CD4-positive, CD25-positive, alpha-beta regulatory T cell (primary cell): ENCODE measurements at places on chromosomes 13 and 19.

- no peak overlapping the region for H3K27ac ChIP-seq
- no peak for DNase-seq
- peaks cover 16% of the 10 kb centered on the region for H3K27me3 ChIP-seq
These were observed 28.6 kb upstream of the CYP2B6 start for GRCh38 chr19:40962460-40962961.

DNA sequence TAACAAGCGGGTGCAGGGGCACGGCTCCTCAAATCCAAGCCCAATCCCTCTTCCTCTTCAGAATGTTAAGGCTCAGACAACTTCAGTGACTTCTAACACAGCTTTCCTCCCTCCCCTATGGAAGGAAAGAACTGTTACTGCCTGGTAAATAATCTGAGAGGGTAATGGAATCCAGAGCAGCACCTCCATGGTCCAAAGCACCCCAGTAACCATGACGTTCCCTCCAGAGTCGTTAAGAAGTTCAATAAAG lies 969 bp downstream of the AKT2 start:
- H3K36me3 ChIP-seq: peaks cover 6% of the 10 kb centered on the region
- DNase-seq: no peak
- peak overlapping the region; percentile 95 for H3K27ac ChIP-seq
- peaks cover 53% of the 10 kb centered on the region for H3K4me1 ChIP-seq

GRCh38 chr13:100584896-100585295 lies 3.7 kb downstream of the GGACT start:
- H3K4me1 ChIP-seq: peaks cover 30% of the 10 kb centered on the region
- peak; percentile 44 for DNase-seq
- H3K4me3 ChIP-seq: no peak overlapping the region
- H3K36me3 ChIP-seq: peaks cover 13% of the 10 kb centered on the region

- H3K27me3 ChIP-seq: no peaks in the 10 kb centered on the region
- H3K36me3 ChIP-seq: peaks cover 55% of the 10 kb centered on the region
- H3K4me1 ChIP-seq: no peaks in the 10 kb centered on the region
- DNase-seq: no peak
- H3K27ac ChIP-seq: no peak overlapping the region
- H3K4me3 ChIP-seq: no peak overlapping the region
These were observed 3.3 kb upstream of the TM6SF2 start for GRCh38 chr19:19276386-19276785.

- no peaks in the 10 kb centered on the region for H3K4me1 ChIP-seq
- no peak overlapping the region for H3K27ac ChIP-seq
- peaks cover 8% of the 10 kb centered on the region for H3K27me3 ChIP-seq
- no peak for DNase-seq
These were observed 54.1 kb upstream of the PDCD5 start for GRCh38 chr19:32526895-32527294.
